Stimulated activated CD8-positive, alpha-beta memory T cell treated with anti-CD3 and anti-CD28 coated beads, Interleukin-15, amount 100 ng/mL, for 1 hour (primary cell): ENCODE measurements at places on chromosomes 6 and 20.

DNA sequence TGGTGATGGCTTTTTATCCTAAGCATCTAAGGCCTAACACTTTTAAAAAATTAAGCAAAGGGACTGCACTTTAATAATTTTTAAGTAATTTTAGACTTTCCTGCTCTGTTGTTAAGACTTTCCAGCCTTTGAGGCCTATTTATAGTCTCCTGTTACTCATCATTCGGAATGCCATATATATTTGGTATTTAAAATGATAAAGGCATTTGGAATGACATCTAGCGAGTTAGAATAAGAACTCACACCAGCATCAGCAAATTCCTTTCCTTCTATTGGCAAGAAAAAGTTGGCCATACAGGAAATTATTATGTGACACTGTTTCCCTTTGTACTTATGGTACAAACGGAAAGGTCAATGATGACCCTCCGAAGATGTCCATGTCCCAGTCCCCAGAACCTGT is 88.1 kb upstream of the STMND1 start:
- DNase-seq, result no peak

- DNase-seq, result no peak
Measured at GRCh38 chr6:38445925-38446324, 193.8 kb downstream of the BTBD9 start.

GRCh38 chr20:25281541-25281991 is 33.7 kb downstream of the PYGB start:
- DNase-seq, result no peak

DNA sequence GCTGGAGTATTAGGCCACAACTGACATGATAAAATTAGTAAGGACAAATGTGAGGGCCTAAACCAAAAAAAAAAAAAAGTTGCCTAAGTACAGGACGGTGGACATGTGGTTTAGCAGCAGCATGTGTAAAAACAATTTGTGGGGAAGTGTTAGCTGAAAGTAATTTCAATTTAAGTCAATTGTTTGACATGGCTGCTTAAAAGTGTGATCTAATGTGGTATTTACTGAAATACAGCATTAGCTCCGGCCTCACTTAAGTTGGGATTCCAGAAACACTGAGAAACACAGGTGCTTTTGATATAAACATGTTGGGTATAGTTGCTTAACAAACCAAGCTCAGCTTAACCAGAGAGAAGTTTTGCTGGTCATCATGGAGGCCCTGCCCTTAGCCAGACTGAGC is 119.7 kb downstream of the FYN start:
- no peak for DNase-seq

GRCh38 chr6:21722510-21722909 is 129.0 kb downstream of the SOX4 start:
- DNase-seq, result no peak

- DNase-seq, result no peak
Measured at GRCh38 chr20:10555393-10555792, 118.4 kb downstream of the JAG1 start.

- DNase-seq, result no peak
Measured at GRCh38 chr6:40743690-40744446, 156.7 kb upstream of the LRFN2 start.

GRCh38 chr6:139533573-139534471 is 159.4 kb upstream of the CITED2 start:
- DNase-seq, result no peak

GRCh38 chr6:166623318-166623717 is 3.7 kb downstream of the RPS6KA2 start:
- DNase-seq, result no peak

- DNase-seq, result no peak
Measured at GRCh38 chr6:126217497-126217896, 122.4 kb upstream of the CENPW start.

DNA sequence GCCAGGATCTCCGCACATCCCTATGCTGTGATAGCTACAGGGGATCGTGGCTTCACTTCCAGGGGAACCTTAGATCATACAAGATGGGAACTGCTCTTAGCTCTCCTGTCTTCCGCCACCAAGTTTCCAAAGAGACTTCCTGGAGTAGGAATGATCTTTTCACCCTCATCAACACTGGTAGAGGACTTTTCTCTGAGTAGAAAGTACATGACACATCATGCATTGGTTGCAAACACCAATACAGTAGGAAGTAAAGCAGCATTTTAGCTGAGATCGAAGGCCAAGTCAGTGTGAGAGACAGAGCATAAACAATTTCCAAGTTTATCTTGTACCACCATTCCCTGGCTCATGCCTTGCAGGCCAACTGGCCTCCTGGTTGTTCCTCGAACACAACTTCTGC is 113.1 kb upstream of the NEDD9 start:
- DNase-seq, result no peak

GRCh38 chr6:109498052-109498451 is 15.0 kb upstream of the ZBTB24 start:
- DNase-seq, result no peak
